ENCODE measurements at places on chromosomes 3 and 15.

DNA sequence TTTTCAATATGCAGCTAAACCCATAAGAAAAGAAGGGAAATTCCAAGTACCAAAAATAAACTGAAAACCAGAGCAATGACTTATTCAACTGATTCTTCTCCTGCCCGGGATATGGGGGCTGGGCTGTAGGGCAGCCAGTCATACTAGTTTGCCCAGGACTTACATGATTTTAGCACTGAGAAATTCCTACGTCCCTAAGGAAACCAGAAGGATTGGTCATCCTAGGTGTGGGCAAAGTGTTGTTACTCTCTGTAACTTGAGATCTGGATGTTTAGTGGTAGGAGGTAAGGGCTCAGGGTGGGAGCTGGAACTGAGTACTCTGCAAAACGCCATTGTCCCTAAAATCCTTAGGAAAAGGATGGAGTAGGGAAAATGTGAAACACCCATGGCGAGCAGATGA lies 1.2 kb upstream of the DAZL start:
- DNase-seq, result no peak

DNA sequence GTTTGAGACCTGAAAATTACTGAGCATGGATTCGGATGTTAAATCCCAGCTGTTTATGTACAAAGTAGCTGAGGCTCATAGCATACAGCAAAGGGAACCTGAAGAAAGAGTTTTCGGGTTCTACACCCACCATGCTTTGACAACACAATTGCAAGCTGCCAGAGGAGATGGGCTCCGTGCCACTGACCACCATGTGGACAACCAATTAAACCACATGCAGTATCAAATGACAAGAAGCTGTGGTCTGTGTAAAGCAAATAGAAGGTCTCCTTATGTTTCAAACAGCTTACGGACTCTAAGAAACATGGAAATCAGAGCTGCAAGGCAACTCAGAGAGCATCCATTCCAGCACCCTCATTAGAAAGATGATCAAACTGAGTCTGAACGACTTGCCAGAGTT lies 12.9 kb downstream of the GABRB3 start:
- DNase-seq, result no peak

DNA sequence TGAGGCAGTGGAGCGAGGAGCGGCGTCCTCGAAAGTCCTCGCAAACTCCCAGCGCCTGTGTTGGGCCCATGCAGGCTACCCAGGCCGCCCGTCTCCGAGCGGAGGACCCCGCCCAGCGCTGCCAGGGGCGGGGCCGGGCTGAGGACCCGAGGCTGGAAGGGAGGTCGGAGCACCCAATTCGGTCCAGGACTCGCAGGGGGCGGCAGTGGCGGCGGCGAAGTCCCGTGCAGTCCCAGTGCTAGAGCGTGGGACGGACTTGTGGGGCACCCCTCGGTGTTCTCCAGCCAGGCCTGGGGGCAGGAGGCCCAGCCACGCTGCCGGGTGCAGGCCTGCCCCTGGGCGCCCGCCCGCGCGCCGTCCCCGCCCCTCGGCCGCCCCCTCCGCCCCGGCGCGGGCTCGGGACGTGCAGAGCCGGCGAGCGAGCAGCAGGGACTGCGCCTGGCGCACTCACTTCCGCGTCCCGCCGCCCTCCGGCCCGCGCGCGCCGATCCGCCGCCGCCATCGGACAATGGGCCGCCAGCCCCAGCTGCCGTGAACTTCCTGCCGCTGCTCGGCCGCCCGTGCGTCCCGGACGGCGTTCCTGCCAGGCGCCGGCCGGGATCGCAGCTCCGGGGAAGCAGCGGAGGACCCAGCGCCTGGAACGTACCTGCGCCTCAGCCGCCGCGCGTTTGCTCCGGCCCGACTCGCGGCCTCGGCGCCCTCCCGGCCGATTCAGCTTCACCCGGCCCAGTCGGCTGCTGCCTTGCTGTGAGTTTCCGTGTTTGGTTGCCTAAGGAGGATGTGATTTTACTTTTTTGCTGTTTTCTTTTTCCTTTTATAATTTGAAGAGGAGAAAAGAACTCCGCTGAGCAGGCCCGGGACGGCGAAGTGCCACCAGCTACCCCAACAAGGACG lies 596 bp upstream of the LIMD1 start:
- DNase-seq, result peak; percentile 81

DNA sequence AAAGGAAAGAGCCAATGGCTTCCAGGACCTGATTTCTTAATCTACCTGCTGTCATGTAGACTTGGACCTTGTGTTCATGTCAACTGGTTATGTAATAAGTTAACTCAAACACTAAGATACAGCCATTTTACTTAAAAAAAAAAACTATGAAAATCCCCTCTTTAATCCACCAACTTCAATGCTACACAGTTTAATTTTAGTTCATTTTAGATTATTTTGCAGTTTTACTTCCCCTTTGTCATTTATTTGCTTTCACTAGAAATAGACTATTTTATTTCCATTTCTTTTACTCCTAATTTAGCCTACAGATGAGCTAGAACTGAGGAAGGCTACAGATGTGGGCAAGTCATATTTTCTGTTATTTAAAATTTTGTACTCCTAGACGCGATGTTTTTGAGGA lies 10.7 kb upstream of the DNAJC13 start:
- no peak for DNase-seq

DNA sequence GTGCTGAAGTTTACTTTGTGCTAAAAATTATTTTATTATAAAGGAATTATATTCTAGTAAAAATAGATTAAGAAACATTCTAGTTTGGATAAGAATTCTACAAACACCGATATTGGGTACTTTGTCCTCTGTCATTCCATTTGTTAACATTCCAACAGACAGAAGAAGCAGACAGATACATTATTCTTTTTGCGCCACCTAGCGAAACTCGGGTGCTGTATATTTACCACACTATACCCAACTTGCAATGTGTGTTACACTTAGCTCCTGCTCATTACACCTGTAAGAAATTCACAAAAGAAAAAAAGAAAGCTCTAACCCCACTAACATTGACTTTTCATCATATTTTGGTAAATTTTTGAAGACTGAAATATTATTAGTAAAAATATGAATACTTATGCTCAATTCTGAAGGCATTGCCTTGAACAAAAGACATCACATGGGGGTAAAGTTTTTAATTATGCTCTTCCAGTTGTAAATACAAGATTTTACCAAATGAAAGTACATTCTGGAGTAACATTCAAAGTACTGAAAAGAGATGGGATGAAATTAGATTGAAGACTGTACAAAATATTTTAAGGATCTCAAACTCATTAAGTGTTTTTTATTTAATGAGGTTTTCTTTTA lies 136.5 kb upstream of the MLF1 start:
- no peak for DNase-seq

GRCh38 chr3:188584958-188585689 lies 431.2 kb downstream of the LPP start:
- DNase-seq, result no peak

DNA sequence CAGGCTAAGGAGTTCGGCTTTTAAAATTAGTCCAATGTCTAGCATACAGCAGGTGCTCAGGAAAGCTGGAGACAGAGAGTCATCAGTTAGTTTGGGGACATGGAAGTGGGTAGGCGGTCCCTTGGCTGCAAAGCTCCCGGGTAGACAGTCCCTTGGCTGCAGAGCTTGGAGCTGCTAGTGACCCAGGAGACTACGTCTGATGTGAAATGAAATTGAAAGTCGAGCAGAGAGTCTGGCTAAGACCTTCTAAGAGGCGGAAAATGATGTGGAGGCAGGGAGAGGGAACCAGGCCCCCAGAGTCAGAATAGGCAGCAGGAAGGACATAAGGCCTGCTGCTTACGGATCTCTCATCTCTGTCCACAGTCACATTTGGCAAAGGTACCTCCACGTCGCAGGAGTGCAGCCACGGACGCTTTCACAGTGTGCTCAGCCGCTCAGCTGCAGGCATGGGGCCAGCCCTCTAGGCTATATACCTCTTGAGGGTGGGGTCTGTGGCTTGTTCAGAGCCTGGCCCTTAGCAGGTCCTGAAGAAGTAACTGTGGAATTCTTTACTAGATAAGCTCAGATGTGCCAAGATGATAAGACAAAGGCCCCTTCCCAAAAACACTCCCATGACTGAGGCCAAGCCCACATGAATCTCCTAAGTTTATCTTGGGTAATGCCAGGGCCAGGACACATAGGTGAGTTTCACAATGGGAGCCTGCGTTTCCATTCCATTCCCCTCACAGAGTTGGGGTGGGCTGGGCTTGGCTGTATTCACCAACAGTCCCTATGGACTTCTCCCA lies 131.7 kb downstream of the XXYLT1 start:
- DNase-seq, result no peak

GRCh38 chr3:49712631-49713317 lies 6.7 kb downstream of the AMIGO3 start:
- no peak for DNase-seq
